ENCODE measurements at places on chromosomes 12 and 14.

DNA sequence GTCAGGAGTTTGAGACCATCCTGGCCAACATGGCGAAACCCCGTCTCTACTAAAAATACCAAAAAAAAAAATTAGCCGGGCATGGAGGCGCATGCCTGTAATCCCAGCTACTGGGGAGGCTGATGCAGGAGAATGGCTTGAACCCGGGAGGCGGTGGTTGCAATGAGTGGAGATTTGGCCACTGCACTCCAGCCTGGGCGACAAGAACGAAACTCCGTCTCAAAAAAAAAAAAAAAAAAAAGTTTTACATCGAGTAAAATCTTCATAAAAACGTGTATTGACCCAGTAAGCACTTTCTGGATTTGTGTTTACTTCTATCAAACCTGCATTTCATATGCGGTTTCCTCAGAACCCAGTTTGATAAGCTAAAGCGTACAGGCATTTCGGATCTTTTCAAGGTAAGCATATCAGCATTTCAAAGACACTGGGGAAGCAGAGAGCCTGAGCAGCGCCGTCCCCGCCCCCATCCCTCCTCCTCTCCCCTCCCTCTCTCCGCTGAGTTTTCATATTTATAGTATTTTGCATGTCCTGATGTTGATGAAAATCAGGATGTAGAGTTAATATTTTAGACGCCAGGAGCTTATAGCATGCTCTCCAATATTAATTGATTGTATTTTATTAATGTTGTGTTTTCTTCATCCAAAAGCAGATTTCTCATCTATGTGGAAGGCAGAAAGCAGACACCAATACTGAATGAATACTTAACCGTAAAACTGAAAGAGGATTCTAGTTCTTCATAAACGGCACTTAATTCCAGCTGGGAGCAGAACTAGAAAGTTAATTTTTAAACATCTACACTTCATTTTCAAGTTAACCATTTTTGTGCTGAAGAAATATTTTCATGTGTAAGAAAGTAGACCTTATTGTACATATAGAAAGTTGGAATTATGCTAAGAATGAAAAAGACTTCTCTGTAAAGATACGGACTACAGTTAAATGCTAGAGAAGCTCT is 9.2 kb upstream of the HIP1R start:
- no peak for DNase-seq

DNA sequence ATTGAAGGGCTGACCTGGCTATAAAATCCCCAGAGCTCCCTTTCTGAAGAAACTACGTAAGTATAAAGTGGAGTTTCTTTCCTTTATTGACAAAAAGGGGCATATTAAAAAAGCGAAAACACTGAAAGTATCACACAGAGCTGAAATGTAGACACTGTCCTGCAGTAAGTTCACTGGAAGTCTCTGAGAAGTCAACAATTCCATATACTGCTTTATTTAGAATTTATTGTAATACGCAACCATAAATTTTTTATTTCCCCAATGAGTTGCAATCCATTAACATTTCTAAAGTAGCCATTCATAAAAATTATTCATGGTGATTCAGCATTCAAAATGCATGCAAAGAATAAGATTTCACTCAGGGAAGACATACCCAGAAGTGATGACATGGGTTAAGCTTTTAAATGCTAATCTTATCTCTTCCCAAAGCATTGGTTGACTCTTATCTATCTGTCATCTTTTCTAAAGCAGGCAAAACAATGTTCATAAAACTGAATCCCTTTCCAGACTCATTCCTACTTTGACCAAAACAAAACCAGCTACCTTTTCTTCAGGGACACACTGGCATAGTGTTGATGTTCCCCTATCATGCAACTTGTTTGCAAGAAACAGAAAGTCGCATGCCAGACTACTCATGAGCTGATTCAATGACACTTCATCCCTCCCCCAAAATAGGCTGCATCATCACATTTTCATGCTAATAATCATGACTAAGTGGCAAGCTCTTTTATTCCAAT is 17.3 kb downstream of the KITLG start:
- no peak for DNase-seq

- no peak for DNase-seq
Observed at GRCh38 chr14:35305633-35306032, 13.5 kb downstream of the PSMA6 start.

- no peak for DNase-seq
Observed at GRCh38 chr12:3531496-3531895, 40.5 kb downstream of the PRMT8 start.

- DNase-seq = no peak
Observed at GRCh38 chr14:37115406-37115805, 57.0 kb downstream of the SLC25A21 start.

DNA sequence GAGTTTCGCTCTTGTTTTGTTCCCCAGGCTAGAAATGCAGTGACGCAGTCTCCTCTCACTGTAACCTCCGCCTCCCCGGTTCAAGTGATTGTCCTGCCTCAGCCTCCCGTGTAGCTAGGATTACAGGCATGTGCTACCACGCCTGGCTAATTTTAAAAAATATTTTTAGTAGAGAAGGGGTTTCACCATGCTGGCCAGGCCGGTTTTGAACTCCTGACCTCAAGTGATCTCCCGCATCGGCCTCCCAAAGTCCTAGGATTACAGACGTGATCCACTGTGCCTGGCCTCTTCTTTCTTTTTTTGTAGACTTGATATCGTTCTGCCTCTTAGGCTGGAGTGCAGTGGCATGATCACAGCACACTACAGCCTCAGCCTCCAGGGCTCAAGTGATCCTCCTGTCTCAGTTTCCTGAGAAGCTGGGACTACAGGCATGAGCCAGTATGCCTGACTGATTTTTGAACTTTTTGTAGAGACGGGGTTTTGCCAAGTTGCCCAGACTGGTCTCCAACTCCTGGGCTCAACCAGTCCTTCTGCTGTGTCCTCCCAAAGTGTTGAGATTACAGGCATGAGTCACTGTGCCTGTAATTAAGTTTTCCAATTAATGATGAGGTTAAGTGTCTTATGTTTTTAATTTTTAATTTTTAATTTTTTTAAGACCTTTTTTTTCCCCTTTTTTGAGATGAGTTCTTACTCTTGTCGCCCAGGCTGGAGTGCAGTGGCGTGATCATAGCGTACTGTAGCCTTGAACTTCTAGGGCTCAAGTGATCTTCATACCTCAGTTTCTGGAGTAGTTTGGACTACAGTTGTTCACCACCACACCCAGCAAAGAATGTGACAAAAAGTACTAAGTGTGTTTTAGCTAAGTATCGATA is 10.2 kb downstream of the RCOR1 start:
- no peak for DNase-seq

DNA sequence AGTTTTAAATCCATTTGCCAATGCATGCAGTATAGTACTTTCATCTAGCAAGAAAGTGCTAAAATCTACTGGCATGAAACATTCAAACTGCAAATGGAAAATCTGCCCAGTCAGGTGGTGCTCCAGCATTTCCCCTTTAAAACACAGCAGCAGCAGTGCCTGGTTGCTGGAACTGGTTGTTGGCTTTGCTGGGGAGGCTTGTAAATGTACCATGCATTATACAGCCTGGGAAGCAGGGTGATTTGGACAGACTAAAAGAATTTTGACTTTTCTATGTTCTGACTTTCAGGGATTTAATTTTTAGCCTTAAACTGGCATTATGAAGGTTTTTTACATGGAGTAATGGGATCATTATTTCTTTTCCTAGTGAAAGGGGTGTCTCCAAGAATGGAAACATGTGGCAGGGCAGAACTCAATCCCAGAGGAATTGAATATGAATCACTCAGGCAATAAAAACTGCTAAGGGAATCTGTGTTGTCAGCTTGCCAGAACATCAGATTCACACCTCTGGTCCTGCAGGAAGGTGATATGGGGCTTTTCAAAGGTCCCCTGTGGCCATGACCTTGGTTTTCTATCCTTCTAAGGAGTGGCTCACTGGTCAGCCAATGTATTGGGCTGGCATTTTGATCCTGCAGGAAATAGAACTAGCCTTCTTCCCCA is 9.0 kb upstream of the PAX9 start:
- DNase-seq = no peak

- no peak for DNase-seq
Observed at GRCh38 chr14:76212242-76212641, 60.5 kb downstream of the GPATCH2L start.

DNA sequence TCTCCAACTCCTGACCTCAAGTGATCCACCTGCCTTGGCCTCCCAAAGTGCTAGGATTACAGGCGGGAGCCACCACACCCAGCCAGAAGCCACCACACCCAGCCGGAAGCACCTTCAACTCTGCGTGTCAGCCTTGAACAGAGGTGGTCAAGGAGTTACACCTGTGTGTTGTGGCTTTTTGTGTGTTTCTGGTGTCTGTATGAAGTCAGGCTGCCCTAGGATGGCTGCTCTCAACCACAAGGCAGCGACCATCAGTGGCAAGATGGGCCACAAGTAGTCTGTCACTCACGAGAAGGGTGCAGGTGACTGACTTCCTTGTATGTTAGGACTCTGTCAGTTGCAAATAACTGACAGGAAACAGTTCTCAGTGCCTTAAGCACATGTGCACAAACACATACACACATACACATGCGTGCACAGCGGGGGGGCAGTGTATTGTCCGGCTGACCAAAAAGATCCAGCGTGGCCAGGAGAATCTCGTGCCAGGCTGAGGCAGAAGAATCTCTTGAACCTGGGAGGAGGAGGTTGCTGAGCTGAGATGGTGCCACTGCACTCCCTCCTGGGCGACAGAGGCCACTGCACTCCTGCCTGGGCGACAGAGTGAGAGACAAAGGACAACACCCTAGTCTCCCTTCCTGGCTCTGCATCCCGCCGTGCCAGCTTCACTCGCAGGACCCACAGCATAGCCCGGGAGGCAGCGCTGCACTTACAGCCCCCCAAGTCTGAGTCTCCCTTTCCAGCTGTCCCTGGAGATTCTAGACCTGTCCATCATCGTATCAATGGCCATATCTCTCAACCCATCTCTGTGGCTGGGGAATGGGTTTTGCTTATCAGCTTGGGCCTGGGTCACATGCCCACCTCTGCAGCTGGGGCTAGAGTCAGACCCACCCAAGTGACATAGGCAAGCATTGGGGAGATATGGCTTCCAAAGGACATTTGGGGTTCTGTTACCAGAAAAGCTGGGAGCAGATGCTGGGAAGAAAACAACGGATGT is 13.7 kb downstream of the P2RX4 start:
- no peak for DNase-seq

DNA sequence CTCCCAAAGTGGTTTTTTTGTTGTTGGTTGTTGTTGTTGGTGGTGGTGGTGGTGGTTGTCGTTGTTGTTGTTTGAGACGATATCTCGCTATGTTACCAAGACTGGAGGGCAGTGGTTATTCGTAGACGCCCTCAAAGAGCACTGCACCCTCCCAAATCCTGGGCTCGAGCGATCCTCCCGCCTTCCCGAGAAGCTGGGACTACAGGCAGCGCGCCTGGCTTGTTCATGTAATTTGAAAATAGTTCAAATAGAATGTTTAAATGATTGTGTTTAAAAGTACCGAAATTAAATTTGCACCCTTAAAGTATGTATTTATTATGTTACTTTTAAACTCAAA is 439 bp upstream of the ANAPC5 start:
- no peak for DNase-seq

GRCh38 chr12:54270345-54270744 is 9.6 kb downstream of the CBX5 start:
- no peak for DNase-seq

DNA sequence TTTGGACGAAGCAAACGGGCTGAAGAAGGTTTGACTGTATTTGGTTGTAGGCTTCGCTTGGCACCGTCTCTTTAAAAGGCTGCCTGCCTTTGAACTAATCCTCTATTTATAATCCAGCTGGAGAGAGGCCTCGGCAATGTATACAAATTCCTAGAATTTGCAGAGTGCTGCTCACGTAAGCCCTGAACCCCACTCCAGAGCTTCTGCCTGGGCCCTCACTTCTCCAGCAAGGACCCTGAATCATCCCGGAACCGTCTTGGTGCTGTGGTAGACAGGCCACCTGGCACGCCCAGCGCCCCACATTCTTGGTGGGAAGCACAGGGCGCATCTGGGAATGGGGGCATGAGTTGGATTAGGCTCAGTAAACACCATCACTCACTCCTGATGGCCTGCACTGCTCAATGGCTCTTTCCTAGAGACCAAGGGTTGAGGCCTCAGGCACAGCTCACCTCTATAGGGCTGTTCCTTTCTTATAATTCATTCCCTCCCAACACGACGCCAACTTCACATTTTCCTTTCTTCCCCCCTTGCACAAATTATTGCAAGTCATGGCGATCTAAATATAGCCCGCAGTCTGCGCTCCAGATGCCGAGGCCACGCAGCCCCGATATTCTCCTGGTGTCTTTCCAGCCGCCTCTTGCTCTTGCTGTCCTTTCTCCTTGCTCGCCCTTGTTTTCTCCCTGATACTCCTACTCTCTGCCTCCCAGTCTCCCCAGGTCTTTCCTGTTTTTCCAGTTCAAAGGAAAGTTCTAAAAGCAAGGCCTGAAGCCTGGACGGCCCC is 141.0 kb downstream of the ZFP36L1 start:
- DNase-seq = no peak

DNA sequence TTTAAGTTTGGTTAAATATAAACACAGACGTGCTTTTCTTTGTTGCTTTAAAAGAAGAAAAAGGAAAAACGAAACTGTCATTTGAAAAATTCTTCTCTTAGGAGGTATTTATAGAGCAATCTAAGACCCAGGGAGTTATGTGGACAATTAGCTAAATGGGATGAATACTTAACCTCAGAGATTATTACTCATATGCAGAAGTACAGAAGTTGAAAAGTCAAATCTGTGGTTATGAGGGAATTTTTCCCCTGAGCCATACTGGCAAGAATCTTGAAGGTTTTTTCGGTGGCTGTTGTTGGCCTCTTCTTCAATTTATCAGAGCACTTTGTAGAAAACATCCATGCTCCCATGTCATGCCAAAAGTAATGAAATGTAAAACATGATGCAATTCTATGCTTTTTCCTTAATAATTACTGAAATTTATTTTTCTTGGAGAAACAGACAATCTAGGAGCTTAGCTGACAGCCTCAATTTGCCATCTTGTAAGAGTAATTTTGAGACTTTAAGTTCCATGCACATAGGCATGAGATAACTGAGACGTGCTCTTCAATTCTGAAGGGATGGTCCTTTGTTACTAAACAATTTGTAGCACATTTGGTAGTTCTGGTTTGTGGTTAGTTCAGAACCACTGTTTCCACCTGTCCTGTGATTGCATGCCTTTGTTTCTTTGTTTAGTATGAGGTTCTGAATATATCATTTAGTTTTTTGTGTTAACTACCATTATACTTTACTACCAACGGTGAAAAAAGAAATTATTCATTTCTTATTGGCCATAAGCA is 126.6 kb downstream of the BCAT1 start:
- DNase-seq = no peak

GRCh38 chr12:64950711-64951298 is 126.4 kb downstream of the TBC1D30 start:
- DNase-seq = no peak

DNA sequence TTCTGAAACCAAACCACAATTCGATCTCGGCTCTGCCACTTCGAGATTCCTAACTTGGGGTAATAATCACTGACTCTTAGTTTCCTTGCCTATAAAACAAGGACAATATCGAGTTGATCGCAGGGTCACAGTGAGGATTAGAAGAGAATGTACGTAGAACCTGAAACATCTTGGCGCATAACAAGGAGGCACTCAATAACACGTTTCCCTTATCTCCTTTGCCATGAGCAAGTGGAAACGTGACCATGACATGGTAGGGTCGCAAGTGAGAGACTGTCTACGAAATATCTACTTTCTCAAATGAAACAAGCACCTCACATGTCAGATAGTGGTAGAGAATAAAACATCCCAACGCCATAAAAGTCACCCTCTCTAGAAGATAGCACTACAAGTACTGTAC is 2.3 kb downstream of the DICER1 start:
- no peak for DNase-seq
